Daoy (cell line): ENCODE measurements at places on chromosomes 11 and 22. TPM values are rescaled to one million over a fixed set of nuclear protein-coding genes. Genes with fewer than 3 reads are reported as not detected.

The ACRV1 gene
- 1.4 TPM in 1 of 2 replicates, not detected in the other for total RNA-seq

The SCGB1C1 gene
- not detected in 2 replicates for total RNA-seq

The DERL3 gene
- total RNA-seq = 0.24 and 0.57 TPM in 2 replicates

The OR2D2 gene
- total RNA-seq = not detected in 2 replicates

The OR51I1 gene
- not detected in 2 replicates for total RNA-seq

The FAM180B gene
- not detected in 2 replicates for total RNA-seq

The LRRC74B gene
- not detected in 2 replicates for total RNA-seq

The TEX54 gene
- total RNA-seq = not detected in 2 replicates

The PHF21B gene
- total RNA-seq = 0.18 and 0.57 TPM in 2 replicates

The H19 gene
- 0.06 TPM in 1 of 2 replicates, not detected in the other for total RNA-seq

The SLC16A8 gene
- not detected in 2 replicates for total RNA-seq

The INTS4 gene
- total RNA-seq = 35.9 and 55.1 TPM in 2 replicates

The MAPK8IP2 gene
- total RNA-seq = 3.7 and 4.4 TPM in 2 replicates

The RPUSD4 gene
- total RNA-seq = 19.0 and 30.4 TPM in 2 replicates

The ROM1 gene
- 0.33 and 2.7 TPM in 2 replicates for total RNA-seq

The SCGB1A1 gene
- total RNA-seq = not detected in 2 replicates

The MMP27 gene
- not detected in 2 replicates for total RNA-seq

The FDX1 gene
- 10.9 and 13.4 TPM in 2 replicates for total RNA-seq

The OR51E2 gene
- total RNA-seq = 0.06 TPM in 1 of 2 replicates, not detected in the other

The DCDC1 gene
- total RNA-seq = 0.23 and 1.0 TPM in 2 replicates

The NTM gene
- total RNA-seq = 15.8 and 21.6 TPM in 2 replicates

The KMT2A gene
- 13.2 and 19.1 TPM in 2 replicates for total RNA-seq

The OR8G1 gene
- total RNA-seq = not detected in 2 replicates

The PATE2 gene
- 0.29 TPM in 1 of 2 replicates, not detected in the other for total RNA-seq

The SYT13 gene
- total RNA-seq = 0.91 and 2.6 TPM in 2 replicates

The HDHD5 gene
- 51.1 and 60.6 TPM in 2 replicates for total RNA-seq

The APOL4 gene
- not detected in 2 replicates for total RNA-seq

The P2RY6 gene
- total RNA-seq = 0.80 TPM in 1 of 2 replicates, not detected in the other

The LRRC75B gene
- 1.3 and 2.3 TPM in 2 replicates for total RNA-seq

The SUSD2 gene
- 0.29 TPM in 1 of 2 replicates, not detected in the other for total RNA-seq

The TXNRD2 gene
- 31.9 and 40.2 TPM in 2 replicates for total RNA-seq

The ARHGEF12 gene
- 20.4 and 20.8 TPM in 2 replicates for total RNA-seq

The BTBD18 gene
- not detected in 2 replicates for total RNA-seq

The JAM3 gene
- total RNA-seq = 53.9 and 61.8 TPM in 2 replicates

The BRSK2 gene
- total RNA-seq = 0.17 TPM in 1 of 2 replicates, not detected in the other

The C22orf15 gene
- not detected in 2 replicates for total RNA-seq

The TPH1 gene
- 0.06 and 5.6 TPM in 2 replicates for total RNA-seq

The ZNF74 gene
- total RNA-seq = 6.3 and 10.4 TPM in 2 replicates

The ANO9 gene
- total RNA-seq = 0.17 TPM in 1 of 2 replicates, not detected in the other

The UVRAG gene
- 9.9 and 10.0 TPM in 2 replicates for total RNA-seq
